Endothelial cell (in vitro differentiated cells): ENCODE measurements at places on chromosomes 5 and 9. TPM values are rescaled to one million over a fixed set of nuclear protein-coding genes. Genes with fewer than 3 reads are reported as not detected.

DNA sequence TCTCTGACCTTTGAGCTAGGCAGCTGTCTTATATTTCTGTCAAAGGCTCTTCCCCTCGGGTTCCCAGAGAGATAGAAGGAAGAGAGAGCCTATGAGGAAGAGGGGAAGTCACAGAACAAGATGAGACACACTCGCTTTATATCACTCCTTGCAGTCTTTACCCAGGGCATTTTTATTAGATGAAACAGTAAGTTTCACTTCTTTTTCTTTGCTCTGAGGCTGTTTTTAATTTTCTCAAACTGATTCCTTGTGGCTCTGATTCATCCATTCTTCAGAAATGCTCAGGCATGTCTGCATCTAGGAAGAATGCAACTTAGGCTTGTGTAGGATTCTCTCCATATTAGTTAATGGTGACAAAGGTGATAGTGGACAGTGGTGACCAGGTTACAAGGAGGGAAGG lies 132.9 kb upstream of the CHD1 start:
- no peaks in the 10 kb centered on the region for H3K4me1 ChIP-seq
- no peak for DNase-seq
- H3K4me3 ChIP-seq = no peak overlapping the region

GRCh38 chr9:131589124-131589711 lies 43.9 kb downstream of the PRRT1B start:
- H3K36me3 ChIP-seq = peaks cover 69% of the 10 kb centered on the region
- H3K4me3 ChIP-seq = no peak overlapping the region
- H3K27me3 ChIP-seq = peaks cover 37% of the 10 kb centered on the region

GRCh38 chr9:100426189-100426529 lies 784 bp upstream of the MSANTD3 start:
- peaks cover 12% of the 10 kb centered on the region for H3K36me3 ChIP-seq
- peak overlapping the region; percentile 94 for H3K27ac ChIP-seq
- peak overlapping the region; percentile 97 for H3K4me3 ChIP-seq
- peaks cover 11% of the 10 kb centered on the region for H3K27me3 ChIP-seq

GRCh38 chr5:53902296-53902907 lies 342.0 kb downstream of the NDUFS4 start:
- no peak overlapping the region for H3K27ac ChIP-seq
- no peaks in the 10 kb centered on the region for H3K36me3 ChIP-seq
- H3K4me1 ChIP-seq = no peaks in the 10 kb centered on the region
- DNase-seq = no peak
- no peaks in the 10 kb centered on the region for H3K27me3 ChIP-seq
- H3K4me3 ChIP-seq = no peak overlapping the region

- H3K4me1 ChIP-seq = no peaks in the 10 kb centered on the region
- H3K36me3 ChIP-seq = peaks cover 12% of the 10 kb centered on the region
- no peak overlapping the region for H3K4me3 ChIP-seq
- DNase-seq = no peak
- no peak overlapping the region for H3K27ac ChIP-seq
- peaks cover 4% of the 10 kb centered on the region for H3K27me3 ChIP-seq
Observed at GRCh38 chr5:126562823-126563222, 32.2 kb downstream of the ALDH7A1 start.

DNA sequence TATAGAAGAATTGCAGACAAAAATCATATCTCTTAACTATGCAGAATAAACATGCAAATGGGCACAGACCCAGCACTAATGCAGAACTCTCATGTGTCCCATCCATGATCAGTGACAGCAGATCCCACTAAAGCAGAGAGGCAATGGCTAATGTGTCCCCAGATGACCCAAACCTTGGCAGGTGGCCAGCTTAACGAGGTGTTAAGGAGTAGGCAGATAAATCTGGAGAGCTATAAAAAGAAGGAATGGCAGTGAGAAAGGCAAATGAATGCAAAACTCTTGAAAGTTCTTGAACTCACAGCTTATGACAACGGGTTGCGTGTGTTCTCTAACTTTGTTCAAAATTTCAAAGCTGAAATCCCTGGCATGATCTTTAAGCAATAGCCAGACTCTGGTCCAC lies 265.4 kb downstream of the RASEF start:
- DNase-seq = no peak
- peaks cover 7% of the 10 kb centered on the region for H3K4me1 ChIP-seq
- no peaks in the 10 kb centered on the region for H3K36me3 ChIP-seq
- H3K27ac ChIP-seq = no peak overlapping the region

GRCh38 chr5:171649075-171649401 lies 136.6 kb upstream of the SMIM23 start:
- no peak for DNase-seq
- H3K4me1 ChIP-seq = peaks cover 5% of the 10 kb centered on the region
- no peaks in the 10 kb centered on the region for H3K36me3 ChIP-seq
- H3K27ac ChIP-seq = no peak overlapping the region
- peaks cover 6% of the 10 kb centered on the region for H3K27me3 ChIP-seq

DNA sequence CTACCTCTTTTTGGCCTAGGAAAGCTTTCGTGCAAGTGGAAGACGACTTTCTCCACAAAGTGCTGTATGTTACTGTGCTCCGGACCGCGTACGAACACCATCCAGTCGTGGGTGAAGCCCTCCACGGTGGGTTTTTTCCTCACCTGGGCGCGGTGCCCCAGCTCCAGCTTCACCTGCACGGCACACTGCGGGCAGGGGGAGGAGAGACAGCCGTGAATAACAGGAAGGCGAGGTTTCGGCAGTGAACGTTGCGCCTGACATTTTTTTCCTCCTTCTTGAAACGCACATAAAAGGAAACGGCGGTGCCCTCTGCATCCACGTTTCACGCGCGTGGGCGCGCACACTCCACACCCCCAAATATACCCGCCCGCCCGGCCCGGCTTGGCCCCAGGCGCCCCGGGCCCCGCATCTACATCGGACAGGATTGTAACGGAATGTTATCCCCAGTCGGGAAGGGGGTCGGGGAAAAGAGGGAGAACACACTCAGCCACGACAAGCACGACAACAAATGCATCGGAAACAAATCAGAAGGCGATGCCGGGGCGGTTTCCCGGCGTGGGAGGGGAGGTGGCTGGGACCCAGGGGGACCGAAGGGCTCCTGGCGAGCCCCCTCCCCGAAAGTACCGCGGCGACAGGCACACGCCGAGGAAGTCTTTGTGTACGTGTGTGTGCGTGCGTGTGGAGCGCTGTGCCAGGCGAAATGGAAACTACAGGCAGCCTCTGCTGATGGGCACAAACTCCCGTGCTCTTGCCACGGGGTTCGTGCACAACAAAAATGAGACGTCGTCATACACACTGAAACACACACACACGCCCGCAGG lies 1.4 kb downstream of the MLLT3 start:
- peaks cover 26% of the 10 kb centered on the region for H3K4me1 ChIP-seq
- peaks cover 17% of the 10 kb centered on the region for H3K27me3 ChIP-seq
- DNase-seq = peak; percentile 20
- peaks cover 5% of the 10 kb centered on the region for H3K36me3 ChIP-seq
- peak overlapping the region; percentile 77 for H3K27ac ChIP-seq

DNA sequence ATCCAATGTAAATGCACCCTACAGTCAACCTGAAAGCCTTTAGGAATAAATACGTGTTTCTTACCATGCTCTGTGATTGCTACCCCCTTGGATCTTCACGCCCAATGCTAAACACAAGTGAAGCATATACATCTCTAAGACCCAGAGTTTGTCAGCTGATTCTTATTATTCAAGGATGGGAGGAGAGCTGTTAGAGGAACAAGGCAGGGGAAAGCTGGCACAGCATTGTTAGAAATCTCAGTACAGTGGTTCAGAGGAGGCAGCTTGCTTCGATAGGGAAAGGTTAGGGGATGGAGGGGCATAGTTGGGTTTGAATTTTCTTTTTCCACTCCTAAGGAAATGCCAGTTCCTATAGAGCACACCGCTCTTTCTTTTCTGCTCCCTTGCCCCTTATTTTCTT lies 16.7 kb upstream of the TAF11L2 start:
- H3K27ac ChIP-seq = no peak overlapping the region
- no peak overlapping the region for H3K4me3 ChIP-seq
- no peak for DNase-seq
- peaks cover 2% of the 10 kb centered on the region for H3K4me1 ChIP-seq
- peaks cover 8% of the 10 kb centered on the region for H3K27me3 ChIP-seq
- H3K36me3 ChIP-seq = no peaks in the 10 kb centered on the region

GRCh38 chr5:35617435-35618303 lies at the start of gene SPEF2:
Gene SPEF2, plus strand, starts transcription at chr5:35617863. Its CDS starts 135 bp downstream, at chr5:35617998.
- DNase-seq = peak; percentile 83
- H3K4me1 ChIP-seq = peaks cover 2% of the 10 kb centered on the region
- H3K36me3 ChIP-seq = no peaks in the 10 kb centered on the region
- peak within 1 kb of the TSS; percentile 54 for H3K27ac ChIP-seq
- H3K4me3 ChIP-seq = peak within 1 kb of the TSS; percentile 95
- H3K27me3 ChIP-seq = peaks cover 6% of the 10 kb centered on the region

DNA sequence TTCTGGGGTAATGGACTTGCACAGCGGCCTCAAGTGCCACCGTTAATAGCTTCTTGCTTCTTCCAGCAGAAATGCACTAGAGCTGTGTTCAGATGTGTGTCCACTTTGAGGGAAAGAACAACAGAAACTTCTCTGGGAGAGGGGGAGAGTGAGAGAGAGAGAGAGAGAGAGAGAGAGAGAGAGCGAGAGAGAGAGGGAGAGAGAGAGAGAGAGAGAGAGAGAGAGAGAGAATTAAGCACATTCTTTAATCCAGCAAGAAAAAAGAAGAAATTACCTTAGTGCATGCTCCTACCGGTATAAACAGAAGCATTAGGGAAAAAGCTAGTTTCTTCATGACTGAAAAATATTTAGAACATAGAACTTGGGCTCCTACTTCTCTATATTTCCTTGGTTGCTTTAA lies 418.8 kb downstream of the MAN2A1 start:
- H3K4me1 ChIP-seq = peaks cover 8% of the 10 kb centered on the region
- no peak for DNase-seq
- no peak overlapping the region for H3K27ac ChIP-seq
- H3K27me3 ChIP-seq = no peaks in the 10 kb centered on the region
- H3K36me3 ChIP-seq = no peaks in the 10 kb centered on the region

COL27A1 gene
- total RNA-seq = 61.4 TPM

TLE4 gene
- 88.4 TPM for total RNA-seq

KLF9 gene
- 0.87 TPM for total RNA-seq

PRELID2 gene
- total RNA-seq = 4.3 TPM

TRIM14 gene
- total RNA-seq = 0.97 TPM

STPG3 gene
- total RNA-seq = not detected

PCSK5 gene
- total RNA-seq = 3.1 TPM

CHSY3 gene
- 21.2 TPM for total RNA-seq
